Left lung (tissue), 14 donors: ENCODE measurements at places on chromosomes 6 and 20.

GRCh38 chr6:54813892-54814291 is 32.7 kb upstream of the FAM83B start:
- no peak for DNase-seq

GRCh38 chr6:90978046-90978445 is 391.2 kb upstream of the MAP3K7 start:
- DNase-seq = no peak

GRCh38 chr6:167324111-167324510 is 775 bp upstream of the TTLL2 start:
- no peak for DNase-seq

DNA sequence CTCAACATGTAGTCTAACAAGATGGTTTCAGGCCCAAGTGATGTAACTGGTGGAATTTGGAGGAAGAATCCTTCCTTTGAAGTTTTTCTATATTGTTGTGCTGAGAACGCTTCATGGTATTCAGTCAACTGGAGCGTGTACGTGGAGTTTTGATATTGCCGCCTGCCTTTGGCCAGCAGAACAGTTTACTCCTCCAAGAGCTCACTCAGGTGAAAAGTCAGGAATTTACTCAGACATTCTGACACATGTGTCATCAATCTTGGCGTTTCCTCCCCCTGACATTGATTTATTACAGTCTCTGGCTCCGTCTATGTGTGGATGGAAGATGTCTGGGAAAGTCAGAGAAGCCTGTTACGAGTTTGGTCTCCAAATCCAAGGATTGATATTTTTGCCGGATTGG is 19.0 kb upstream of the TGM2 start:
- no peak for DNase-seq

DNA sequence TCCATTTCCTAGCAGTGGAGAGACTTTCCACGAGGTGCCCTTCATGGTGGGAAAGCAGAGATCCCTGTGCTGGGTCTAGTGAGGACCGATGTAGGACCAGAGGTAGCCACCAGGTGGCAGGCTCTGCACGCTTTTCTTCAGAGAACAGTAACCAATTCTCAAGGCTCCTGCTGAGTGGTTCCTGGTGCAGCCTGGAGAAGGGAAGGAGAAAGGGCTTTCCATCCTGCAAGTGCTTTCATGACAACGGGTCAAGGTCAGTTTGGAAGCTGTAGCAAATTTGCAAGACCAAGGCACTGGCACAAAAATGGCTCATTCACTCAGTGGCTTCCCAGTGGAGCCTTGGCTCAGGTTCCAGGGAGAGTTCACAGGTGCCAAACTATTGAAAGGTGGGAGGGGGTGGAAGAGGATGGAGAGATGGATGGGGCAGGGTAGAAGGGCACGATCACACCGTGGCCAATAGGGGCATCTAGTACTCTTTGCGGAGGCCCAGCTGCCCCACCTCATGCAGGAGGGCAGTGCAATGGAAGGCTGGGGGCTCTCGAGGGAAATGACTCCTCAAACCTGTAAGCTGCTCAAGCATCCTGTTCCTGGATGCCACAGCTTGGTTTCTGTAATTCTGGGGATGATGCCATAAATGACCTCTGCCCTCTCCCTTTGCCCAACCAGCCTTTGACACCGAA is 25.5 kb upstream of the KCNK16 start:
- DNase-seq = peak; percentile 79

DNA sequence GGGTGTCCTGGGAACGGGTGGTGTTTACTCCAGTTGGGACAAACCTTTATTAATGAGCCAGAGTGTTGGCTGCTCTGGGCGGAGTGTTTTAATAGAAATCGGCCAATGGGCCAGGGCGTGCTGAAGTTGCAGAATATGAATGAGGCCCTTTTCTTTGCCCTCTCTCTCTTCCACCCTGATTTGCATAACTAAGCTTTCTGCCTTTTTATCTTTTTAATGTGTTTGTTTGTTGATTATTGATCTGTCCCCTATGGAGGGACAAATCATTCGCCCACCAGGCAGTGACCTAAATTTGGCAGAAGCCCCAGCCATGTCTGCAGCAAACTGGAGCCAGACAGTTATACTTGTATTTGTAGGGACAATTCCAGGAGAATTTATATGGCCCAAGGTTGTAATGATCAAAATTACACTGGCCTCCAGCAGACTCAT is 420.9 kb downstream of the PREX1 start:
- DNase-seq = no peak

DNA sequence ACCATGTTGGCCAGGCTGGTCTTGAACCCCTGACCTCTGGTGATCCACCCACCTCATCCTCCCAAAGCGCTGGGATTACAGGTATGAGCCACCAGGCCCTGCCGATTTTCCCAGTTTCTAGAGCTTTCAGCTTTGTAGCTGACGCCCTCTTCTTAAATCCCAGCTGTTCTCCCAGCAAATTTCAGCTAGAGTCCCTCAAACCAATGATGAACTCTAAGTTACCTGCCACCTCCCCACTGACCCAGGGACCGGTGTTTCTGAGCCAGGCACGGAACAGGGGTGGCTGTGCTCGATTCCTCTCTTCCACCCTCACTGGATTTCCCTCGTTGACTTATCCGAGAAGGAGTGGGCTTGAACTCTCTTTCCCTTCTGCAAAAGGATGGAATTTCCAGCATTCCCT is 39.1 kb downstream of the SUN5 start:
- no peak for DNase-seq

DNA sequence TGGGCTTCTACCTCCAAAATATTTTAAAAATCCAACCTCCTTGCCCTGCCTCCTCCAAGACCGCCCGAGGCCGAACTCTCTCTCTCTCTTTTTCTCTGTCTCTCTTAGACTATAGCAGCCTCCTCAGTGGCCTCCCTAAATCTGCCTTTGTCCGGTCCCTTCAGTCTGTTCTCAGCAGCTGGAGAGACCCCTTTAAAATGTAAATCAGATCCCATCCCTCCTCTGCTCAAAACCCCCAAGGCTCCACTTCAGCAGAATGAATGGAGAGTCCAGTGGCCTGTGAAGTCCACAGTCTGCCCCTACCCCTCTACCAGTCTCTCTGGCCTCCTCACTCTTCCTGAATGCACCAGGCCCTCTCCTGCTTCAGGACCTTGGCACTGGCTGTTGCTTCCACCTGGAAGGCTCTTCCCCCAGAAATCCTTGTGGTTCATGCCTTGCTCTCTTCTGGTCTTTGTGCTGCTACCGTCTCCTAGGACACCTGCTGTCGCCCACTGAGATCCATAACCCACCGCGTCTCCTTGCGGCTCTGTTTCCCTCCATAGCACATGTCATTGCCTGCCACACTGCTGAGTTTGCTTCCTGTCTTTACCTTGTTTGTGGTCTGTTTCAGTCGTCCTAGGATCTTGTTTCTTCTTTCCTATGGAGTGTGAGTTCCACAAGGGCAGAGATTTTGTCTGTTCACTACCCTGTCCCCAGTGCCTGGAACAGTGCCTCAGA is 6.0 kb downstream of the MLN start:
- no peak for DNase-seq

- DNase-seq = no peak
Measured at GRCh38 chr6:100809346-100809745, 71.8 kb downstream of the ASCC3 start.

GRCh38 chr6:102114402-102114801 is 720.9 kb downstream of the GRIK2 start:
- DNase-seq = no peak

DNA sequence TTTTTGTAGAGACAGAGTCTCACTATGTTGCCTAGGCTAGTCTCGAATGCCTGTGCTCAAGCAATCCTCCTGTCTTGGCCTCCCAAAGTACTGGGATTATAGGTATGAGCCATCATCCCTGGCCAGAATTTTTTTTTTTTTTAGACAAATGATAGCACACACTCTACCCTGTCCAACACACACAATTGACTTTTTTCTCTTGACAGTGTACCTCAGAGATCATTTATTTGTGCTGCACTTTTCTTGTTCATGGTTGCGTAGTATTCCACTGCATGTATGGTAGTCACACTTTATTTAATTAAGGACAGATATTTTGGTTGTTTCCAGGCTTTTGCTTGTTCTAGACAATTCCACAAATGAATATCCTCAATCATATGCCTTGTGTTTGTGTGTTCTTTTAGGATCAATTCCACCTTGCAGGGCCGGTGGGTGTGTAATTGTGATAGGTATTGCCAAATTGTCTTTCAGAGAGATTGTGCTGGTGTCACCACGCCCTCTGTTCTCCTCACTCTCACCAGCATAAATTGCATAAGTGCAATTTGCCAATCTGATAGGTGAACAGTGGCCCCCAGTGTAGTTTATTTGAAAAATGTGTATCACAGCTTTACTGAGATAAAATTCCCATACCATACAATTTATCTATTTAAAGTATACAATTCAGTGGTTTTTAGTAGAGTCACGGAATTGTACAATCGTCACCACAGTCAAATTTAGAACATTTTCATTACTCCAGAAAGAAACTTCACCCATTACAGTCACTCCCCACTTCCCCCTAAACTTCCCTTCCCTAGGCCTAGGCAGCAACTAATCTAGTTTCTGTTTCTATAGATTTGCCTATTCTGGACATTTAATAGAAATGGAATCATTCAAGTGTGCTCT is 20.1 kb downstream of the SRC start:
- no peak for DNase-seq

DNA sequence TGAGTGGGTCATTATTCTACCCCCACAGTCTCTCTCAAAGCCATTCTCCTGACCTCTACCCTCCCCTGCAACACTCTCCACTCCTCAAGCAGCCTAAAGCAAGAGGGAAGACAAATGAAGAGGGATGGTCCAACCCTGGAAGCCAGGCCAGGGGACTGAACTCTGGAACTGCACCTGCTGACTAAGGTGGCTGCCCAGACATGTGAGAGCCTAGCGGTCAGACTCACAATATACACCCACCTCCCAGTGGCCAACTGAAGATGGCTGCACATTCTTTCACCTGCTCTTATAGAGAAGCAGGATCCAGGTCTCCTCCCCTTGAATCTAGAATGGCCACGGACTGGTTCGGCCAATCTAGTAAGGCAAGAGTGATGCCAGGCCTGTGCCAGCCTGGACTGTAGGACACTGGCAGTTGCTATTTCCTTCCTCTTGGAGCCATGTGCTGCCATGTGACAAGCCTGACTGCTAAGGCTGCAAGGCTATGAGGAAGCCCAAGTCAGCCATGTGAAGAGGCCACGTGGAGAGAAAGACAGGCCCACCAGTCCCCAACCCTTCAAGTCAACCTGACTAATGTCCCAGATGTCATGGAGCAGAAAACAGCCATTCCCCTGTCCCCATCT is 31.8 kb downstream of the ACSS1 start:
- DNase-seq = no peak

- DNase-seq = no peak
Measured at GRCh38 chr6:66508433-66508832, 801.4 kb upstream of the EYS start.

- DNase-seq = peak; percentile 29
Measured at GRCh38 chr6:142542704-142543233, 241.0 kb downstream of the ADGRG6 start.

GRCh38 chr6:137490961-137491360 is 3.2 kb downstream of the OLIG3 start:
- DNase-seq = no peak

GRCh38 chr6:49739423-49739822 is 4.8 kb downstream of the CRISP3 start:
- no peak for DNase-seq

GRCh38 chr6:159074120-159074684 is 29.4 kb upstream of the TAGAP start:
- DNase-seq = peak; percentile 28

DNA sequence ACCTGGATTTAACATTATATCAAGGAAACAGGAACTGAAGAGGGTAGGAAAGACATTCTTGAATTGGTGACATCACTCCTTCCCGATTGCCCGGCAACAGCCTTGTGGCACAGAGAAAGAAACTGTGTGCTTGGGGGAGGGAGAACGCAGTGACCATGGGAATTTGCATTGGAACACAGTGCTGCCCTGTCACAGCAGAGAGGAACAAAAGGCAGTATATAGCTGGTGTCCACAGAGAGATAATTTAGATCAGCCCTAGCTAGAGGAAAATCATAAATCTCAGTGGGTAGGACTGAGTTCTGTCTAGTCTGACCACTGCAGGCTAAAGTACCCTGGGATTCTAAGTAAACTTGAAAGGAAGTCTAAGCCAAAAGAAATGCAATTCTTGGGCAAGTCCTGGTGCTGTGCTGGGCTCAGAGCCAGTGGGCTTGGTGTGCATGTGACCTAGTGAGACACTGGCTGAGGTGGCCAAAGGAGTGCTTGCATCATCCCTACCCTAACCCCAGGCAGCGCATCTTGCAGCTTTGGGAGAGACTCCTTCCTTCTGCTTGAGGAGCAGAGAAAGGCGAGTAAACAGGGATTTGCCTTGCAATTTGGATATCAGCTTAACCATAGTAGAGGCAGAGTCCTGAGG is 697.6 kb downstream of the HACE1 start:
- no peak for DNase-seq

GRCh38 chr6:89792881-89793280 is 26.7 kb downstream of the MDN1 start:
- no peak for DNase-seq

DNA sequence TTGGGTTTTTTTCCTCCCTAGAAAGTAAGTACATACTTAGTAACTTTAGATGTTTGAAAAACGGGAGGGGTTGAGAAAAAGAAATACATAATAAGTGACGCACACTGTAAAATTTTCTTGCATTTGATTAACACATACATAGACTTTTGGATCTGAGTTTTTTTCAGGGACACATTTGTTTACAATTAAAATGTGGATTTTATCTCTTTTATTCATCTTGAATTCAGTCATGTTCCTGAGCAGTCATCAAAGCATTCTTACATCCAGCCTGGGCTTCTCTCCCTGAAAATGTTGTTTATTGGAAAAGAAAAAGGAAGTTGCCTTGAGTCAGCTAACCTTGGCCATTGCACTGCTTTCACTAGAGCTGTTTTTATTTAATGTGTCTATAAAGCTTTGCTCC is 8.7 kb upstream of the RPP40 start:
- no peak for DNase-seq

GRCh38 chr6:104711371-104711770 is 148.3 kb downstream of the HACE1 start:
- no peak for DNase-seq

- no peak for DNase-seq
Measured at GRCh38 chr6:127381384-127381783, 38.0 kb upstream of the ECHDC1 start.

- DNase-seq = no peak
Measured at GRCh38 chr20:61584851-61585250, 332.8 kb downstream of the CDH4 start.

- no peak for DNase-seq
Measured at GRCh38 chr6:135141728-135142127, 39.4 kb upstream of the MYB start.

DNA sequence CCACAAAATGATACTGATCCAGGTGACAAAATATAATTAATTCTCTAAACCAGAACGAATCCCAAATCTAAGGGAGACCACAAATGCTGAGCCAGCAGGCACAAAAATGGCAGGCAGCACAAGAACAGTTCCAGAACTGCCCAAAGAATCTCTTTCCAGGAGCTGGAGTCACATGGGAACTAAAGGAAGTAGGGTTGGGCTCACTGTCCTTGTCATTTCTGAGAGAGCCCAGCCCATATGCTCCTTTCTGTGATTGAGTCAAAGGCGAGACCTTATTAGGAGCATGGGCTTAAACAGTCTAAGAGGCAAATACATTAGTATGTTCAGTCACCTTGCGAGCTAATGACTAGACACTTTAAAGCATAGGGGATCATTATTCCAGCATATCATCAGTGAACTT is 327.6 kb upstream of the ARID1B start:
- no peak for DNase-seq

GRCh38 chr6:32589596-32590449 is at the start of gene HLA-DRB1:
Gene HLA-DRB1 (minus strand): TSS chr6:32589848. CDS start chr6:32589742, 106 bp downstream.
- no peak for DNase-seq

- DNase-seq = no peak
Measured at GRCh38 chr6:158962371-158962770, 37.6 kb downstream of the RSPH3 start.
